ENCODE measurements at places on chromosomes 6 and 20. TPM values are rescaled to one million over a fixed set of nuclear protein-coding genes. Genes with fewer than 3 reads are reported as not detected.

GRCh38 chr20:17693444-17694001 is 6.2 kb upstream of the BANF2 start:
- H3K36me3 ChIP-seq = no peaks in the 10 kb centered on the region
- peaks cover 35% of the 10 kb centered on the region for H3K27me3 ChIP-seq
- H3K27ac ChIP-seq = no peak overlapping the region

DNA sequence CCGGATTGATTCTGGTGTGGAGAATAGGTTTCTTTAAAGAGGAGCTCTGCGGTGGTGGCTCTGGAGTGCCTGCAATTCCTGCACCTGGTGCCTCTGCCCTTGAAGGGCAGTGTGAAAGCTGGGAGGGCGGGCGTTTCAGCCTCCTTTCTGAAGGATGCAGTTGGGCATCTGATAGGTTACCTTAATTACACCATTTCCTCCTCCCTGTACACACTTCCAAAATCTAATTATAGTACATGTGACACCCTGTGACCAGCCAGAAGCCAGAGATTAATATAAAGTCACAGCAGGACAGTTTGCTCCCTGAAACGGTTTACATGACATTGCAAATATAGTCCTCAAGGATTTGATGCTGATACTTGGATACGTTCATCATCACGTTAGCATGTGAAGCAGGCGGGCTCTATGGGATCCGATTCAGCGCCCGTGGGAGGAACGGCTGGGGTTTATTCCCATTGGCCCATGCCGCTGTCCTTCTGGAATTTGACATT is 548.2 kb downstream of the QKI start:
- no peaks in the 10 kb centered on the region for H3K27me3 ChIP-seq
- no peak for DNase-seq
- H3K27ac ChIP-seq = no peak overlapping the region

- no peaks in the 10 kb centered on the region for H3K4me1 ChIP-seq
- H3K36me3 ChIP-seq = no peaks in the 10 kb centered on the region
- no peak overlapping the region for H3K4me3 ChIP-seq
- no peak overlapping the region for H3K27ac ChIP-seq
- no peak for DNase-seq
- no peaks in the 10 kb centered on the region for H3K27me3 ChIP-seq
Observed at GRCh38 chr6:78526432-78526831, 340.9 kb upstream of the IRAK1BP1 start.

- no peak for DNase-seq
- H3K27me3 ChIP-seq = no peaks in the 10 kb centered on the region
- H3K27ac ChIP-seq = no peak overlapping the region
- H3K4me1 ChIP-seq = no peaks in the 10 kb centered on the region
- no peak overlapping the region for H3K4me3 ChIP-seq
Observed at GRCh38 chr6:152769993-152770392, 19.4 kb downstream of the VIP start.

DNA sequence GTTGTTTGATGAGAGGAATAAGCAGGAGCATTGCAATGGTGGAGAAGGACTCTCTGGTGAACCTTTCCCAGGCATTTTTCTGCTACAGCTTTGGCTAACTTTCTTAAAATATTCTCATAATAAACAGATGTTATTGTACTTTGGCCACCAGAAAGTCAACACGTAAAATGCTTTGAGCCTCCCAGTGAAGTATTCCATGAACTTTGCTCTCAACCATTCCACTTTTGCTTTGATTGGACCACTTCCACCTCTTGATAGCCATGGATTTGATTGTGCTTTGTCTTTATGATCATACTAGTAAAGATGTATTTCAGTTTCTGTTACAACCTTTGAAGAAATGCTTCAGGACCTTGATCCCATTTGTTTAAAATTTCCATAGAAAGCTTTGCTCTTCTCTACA is 241.1 kb downstream of the TENT5A start:
- no peaks in the 10 kb centered on the region for H3K4me1 ChIP-seq
- H3K27me3 ChIP-seq = no peaks in the 10 kb centered on the region
- H3K4me3 ChIP-seq = no peak overlapping the region

GRCh38 chr6:35089935-35090505 is 51.1 kb downstream of the TCP11 start:
- DNase-seq = no peak
- no peak overlapping the region for H3K4me3 ChIP-seq
- H3K27me3 ChIP-seq = no peaks in the 10 kb centered on the region
- no peaks in the 10 kb centered on the region for H3K4me1 ChIP-seq
- H3K36me3 ChIP-seq = no peaks in the 10 kb centered on the region

SCUBE3 gene
- total RNA-seq = not detected

FNDC11 gene
- total RNA-seq = 0.27 TPM

RAET1G gene
- not detected for total RNA-seq
